ENCODE measurements at places on chromosomes 5 and 9. TPM values are rescaled to one million over a fixed set of nuclear protein-coding genes. Genes with fewer than 3 reads are reported as not detected.

DNA sequence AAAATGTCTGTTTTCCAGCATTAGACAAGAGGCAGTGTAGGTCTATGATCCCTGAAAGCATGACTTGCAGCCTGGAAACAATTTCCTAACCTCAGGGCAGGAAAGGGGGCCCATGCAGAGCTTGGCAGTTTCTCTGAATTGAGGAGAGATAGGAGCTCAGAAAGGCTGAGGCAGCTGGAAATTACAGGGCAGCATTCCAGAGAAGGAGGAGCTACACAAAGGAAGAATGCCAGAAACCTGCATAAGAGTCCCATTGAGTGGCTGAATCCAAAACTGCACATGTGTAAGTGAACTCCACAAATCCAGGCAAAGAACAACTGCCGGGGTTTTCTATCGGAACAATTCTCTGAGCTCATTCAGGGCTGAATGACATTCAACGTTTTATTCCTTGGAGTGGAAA, 346.8 kb downstream of the PIK3R1 start:
- DNase-seq = no peak
- H3K27ac ChIP-seq = no peak overlapping the region
- no peak overlapping the region for H3K4me3 ChIP-seq
- no peaks in the 10 kb centered on the region for H3K36me3 ChIP-seq
- no peaks in the 10 kb centered on the region for H3K4me1 ChIP-seq
- H3K27me3 ChIP-seq = peaks cover 2% of the 10 kb centered on the region

GRCh38 chr5:174259696-174260420, 214.4 kb downstream of the NSG2 start:
- H3K27ac ChIP-seq = no peak overlapping the region
- no peak overlapping the region for H3K4me3 ChIP-seq
- H3K27me3 ChIP-seq = no peaks in the 10 kb centered on the region
- no peaks in the 10 kb centered on the region for H3K4me1 ChIP-seq
- no peaks in the 10 kb centered on the region for H3K36me3 ChIP-seq
- no peak for DNase-seq

DNA sequence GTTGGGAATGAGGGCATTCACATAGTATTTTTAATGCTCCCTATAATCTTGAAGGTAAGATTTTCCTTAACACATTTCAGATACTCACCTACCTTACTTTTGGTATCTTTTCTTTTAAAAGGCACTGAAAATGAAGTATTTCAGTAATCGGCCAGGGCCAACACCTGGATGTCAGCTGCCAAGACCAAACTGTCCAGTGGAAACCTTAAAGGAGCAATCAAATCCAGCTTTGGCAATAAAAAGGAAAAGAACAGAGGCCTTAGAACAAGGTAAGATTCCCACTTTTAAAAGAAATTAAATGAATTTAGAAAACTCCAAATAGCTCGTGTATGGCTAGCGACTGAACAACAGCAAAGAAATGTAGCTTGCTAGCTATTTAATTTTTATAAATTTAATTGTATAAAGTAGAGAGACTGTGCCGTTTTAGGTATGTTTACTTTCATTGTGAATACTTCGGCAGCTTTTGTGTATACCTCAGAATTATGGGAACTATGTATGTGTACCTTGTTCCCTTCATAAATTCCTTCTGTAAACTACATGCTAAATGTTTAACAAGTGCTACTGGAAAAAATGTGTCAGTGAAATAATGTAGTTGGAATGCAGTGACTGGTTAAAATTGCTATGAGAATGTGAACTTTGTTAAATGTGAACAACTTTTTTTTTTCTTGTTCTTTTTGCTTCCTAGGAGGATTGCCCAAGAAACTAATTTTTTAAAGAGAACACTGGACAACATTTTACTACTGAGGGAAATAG, 41.9 kb downstream of the CDK7 start:
- H3K4me3 ChIP-seq = no peak overlapping the region
- no peaks in the 10 kb centered on the region for H3K27me3 ChIP-seq
- H3K36me3 ChIP-seq = peaks cover 28% of the 10 kb centered on the region
- no peak for DNase-seq

The SLC27A6 gene
- total RNA-seq = not detected

DNA sequence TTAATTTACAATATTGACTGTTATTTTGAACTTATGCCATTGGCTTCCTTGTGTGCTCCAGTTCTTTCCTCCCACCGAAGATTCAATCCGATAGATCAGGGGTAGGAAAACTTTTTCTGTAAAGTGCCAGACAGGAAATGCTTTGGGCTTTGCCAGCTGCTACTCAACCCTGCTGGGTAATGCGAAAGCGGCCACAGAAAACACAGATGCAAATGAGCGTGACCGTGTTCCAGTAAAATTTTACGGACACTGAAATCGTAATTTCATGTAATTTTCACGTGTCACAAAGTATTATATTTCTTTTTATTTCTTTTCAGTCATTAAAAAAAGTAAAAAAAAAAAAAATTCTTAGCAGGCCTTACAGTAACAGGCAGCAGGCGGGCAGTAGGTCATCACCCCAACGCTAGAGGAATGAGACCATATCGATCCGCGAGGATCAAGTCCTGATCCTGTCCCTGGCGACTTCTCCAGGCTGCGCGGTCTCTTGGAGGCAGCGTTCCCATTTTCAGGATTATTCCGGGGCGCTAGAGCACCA, 599 bp downstream of the NMRK1 start:
- peak overlapping the region; percentile 94 for H3K27ac ChIP-seq
- DNase-seq = peak; percentile 35
- H3K36me3 ChIP-seq = peaks cover 11% of the 10 kb centered on the region
- H3K27me3 ChIP-seq = no peaks in the 10 kb centered on the region
- peaks cover 51% of the 10 kb centered on the region for H3K4me1 ChIP-seq
- H3K4me3 ChIP-seq = peak overlapping the region; percentile 92

DNA sequence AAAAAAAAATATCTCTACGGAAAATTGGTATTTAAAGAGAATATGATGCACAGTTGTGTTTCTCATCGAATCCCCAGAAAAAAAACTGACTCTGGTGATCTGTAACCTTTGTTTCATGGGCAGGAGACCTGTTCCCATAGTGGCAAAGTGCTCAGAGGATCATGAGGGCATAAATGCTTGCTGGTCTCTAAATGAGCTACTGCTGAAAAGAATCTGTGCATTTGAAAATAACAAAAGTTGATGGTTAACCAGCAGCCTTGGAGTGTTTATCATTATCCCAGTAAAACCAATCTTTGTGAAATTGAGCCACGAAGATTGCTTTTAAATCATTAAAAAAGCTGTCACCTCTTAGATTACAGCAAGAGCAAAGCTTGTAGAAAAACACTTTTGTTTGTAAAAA, 775.4 kb downstream of the MTRR start:
- DNase-seq = no peak
- H3K27me3 ChIP-seq = no peaks in the 10 kb centered on the region
- H3K36me3 ChIP-seq = no peaks in the 10 kb centered on the region
- H3K4me1 ChIP-seq = no peaks in the 10 kb centered on the region

The FOXD1 gene
- not detected for total RNA-seq

The GFI1B gene
- total RNA-seq = not detected

GRCh38 chr5:124050120-124050770, 538.3 kb downstream of the CSNK1G3 start:
- no peak overlapping the region for H3K4me3 ChIP-seq
- no peaks in the 10 kb centered on the region for H3K36me3 ChIP-seq
- no peak overlapping the region for H3K27ac ChIP-seq
- no peak for DNase-seq
- no peaks in the 10 kb centered on the region for H3K4me1 ChIP-seq

- DNase-seq = no peak
- H3K4me1 ChIP-seq = peaks cover 29% of the 10 kb centered on the region
- no peaks in the 10 kb centered on the region for H3K27me3 ChIP-seq
Observed at GRCh38 chr9:93601063-93601462, 24.7 kb downstream of the PHF2 start.

GRCh38 chr5:68074048-68074632, 141.4 kb upstream of the PIK3R1 start:
- H3K27me3 ChIP-seq = no peaks in the 10 kb centered on the region
- H3K27ac ChIP-seq = no peak overlapping the region
- no peaks in the 10 kb centered on the region for H3K4me1 ChIP-seq
- H3K4me3 ChIP-seq = no peak overlapping the region
- no peak for DNase-seq

The FAM78A gene
- 102 TPM for total RNA-seq

The HTR4 gene
- total RNA-seq = not detected

DNA sequence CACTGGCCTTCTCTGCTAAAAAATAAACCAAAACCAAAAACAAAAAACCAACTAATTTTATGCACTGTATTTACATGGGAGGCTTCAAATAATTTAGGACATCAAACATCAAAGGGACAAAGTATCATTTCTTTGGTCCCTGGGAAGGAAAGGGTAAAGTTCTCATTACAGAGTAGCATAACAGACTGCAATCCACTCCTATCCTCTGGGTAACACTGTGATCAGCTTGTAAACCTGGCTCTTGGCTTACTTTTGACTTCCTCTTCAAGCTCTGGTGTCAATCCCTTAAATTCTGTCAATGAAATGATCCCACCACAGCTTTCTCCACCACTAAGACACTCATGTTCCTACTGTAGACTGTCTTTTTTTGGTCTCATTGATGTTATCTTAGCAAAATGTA, 69.8 kb upstream of the VCAN start:
- H3K36me3 ChIP-seq = no peaks in the 10 kb centered on the region
- DNase-seq = no peak
- H3K27me3 ChIP-seq = no peaks in the 10 kb centered on the region

DNA sequence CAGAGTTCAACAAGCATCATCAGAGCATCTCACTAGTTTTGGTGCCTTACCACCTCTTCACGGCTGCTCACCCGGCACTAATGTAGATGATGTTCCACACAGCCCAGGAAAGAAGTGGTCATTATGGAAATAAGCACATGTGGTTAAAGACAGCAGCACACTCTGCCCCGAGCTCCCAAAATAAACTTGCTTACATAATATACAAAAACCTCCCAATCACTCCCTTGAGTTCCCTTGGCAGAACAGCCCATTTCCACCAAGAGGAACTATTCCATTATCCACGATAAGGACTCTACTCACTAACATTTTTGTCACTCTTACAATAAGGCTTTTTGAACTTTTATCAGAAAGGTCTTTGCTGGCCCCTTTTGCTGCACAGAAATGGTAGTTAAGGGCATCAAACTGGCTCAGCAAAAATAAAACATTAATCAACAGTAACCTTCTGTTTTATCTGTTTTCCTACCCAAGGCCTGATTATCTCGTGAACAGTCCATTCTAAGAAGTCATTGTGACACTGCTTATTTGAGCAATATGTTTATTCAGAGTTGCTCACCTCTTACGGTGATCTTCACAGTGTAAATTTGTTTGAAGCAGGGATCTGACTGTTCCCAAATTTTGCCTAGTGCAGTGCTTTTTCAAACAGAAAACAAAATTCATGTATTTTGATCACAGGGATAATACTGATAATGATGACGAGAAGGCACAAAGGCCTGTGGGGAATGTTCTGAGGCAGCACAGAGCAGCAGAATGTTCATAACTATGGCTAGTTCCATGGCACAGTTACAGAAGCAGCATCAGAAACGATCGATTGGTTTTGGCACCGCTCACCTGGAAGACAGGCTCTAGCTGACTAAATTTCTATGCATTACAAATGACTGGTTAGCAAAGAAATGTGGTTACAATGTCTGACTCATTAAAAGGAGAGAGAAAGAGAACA, 399.8 kb upstream of the PIK3R1 start:
- peaks cover 1% of the 10 kb centered on the region for H3K4me1 ChIP-seq
- H3K4me3 ChIP-seq = no peak overlapping the region
- no peaks in the 10 kb centered on the region for H3K27me3 ChIP-seq
- H3K36me3 ChIP-seq = no peaks in the 10 kb centered on the region
- no peak overlapping the region for H3K27ac ChIP-seq
- no peak for DNase-seq

The CCDC107 gene
- 36.3 TPM for total RNA-seq

GRCh38 chr9:110707419-110707818, 38.8 kb downstream of the MUSK start:
- no peak overlapping the region for H3K27ac ChIP-seq
- H3K27me3 ChIP-seq = no peaks in the 10 kb centered on the region
- H3K4me1 ChIP-seq = no peaks in the 10 kb centered on the region
- H3K36me3 ChIP-seq = no peaks in the 10 kb centered on the region
- H3K4me3 ChIP-seq = no peak overlapping the region
- DNase-seq = no peak

The KIAA0825 gene
- total RNA-seq = 2.2 TPM

- H3K27me3 ChIP-seq = peaks cover under 1% of the 10 kb centered on the region
- no peak overlapping the region for H3K4me3 ChIP-seq
- no peaks in the 10 kb centered on the region for H3K4me1 ChIP-seq
- no peaks in the 10 kb centered on the region for H3K36me3 ChIP-seq
- no peak overlapping the region for H3K27ac ChIP-seq
Observed at GRCh38 chr5:60463179-60463868, 236.6 kb downstream of the DEPDC1B start.

The WWC1 gene
- 0.82 TPM for total RNA-seq

DNA sequence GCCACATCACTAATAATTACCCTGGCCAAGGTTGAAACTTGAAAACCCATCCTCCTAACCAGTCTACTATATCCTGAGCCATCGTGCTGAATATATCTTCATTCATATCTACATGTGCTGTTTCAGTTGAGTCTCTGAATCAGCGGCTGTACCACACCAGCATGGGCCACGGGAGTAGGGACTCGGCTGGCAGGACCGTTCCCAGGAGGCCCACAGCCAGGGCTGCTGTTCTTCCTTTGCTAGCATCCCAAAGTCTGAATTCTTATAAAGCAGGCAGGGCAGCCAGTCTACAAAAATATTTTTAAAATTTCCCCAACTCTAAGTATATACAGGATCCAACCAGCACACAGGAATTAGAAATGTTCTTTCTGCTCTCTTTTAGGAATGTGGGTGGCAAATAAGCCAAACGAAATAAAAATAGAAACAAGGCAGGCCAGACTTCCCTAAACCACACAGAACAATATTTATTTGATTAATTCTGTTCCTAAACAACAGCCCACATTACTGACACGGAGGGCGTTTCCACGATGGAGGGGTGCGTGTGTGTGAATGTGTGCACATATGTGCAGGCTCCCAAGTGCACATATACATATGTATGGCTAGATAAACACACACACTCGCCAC, 42.8 kb upstream of the EQTN start:
- peaks cover 21% of the 10 kb centered on the region for H3K4me1 ChIP-seq
- no peak overlapping the region for H3K4me3 ChIP-seq
- DNase-seq = no peak
- H3K27me3 ChIP-seq = no peaks in the 10 kb centered on the region
- no peak overlapping the region for H3K27ac ChIP-seq

DNA sequence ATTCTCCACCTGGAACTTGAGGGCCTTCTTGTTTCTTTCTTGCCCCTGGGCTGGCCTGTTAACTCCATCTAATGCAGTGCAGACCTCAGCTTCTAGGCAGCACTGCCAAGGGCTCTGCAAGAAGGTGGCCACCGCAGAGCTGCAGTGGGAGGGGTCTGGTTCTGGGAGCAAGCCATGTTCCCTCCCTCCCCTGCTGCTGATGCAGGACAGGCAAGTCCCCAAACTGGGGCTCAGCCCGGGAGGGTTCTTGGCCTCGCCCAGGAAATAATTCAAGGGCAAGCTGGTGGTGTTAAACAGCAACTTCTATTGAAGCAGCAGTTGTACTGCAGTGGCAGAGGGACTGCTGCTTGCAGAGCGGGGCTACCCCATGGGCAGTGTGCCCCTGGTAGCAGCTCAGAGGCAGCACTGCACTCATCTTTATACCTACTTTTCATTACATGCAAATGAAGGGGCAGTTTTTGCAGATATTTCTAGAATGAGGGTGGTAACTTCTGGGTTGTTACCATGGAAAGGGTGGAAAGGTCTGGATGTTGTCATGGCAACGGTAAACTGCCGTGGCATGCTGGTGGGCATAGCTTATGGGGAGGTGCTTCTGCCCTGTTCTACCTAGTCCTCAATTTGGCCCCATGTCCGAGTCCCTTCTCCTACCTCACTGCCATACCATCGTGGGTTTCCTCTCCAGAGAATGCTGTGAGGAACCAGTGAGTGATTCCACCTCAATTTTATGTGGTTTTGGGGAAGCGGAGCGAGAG, 82.1 kb downstream of the WDR41 start:
- H3K27me3 ChIP-seq = peaks cover 11% of the 10 kb centered on the region
- no peak overlapping the region for H3K4me3 ChIP-seq
- no peaks in the 10 kb centered on the region for H3K36me3 ChIP-seq
- H3K27ac ChIP-seq = no peak overlapping the region
- DNase-seq = no peak
